ENCODE measurements at places on chromosomes 16 and 17. TPM values are rescaled to one million over a fixed set of nuclear protein-coding genes. Genes with fewer than 3 reads are reported as not detected.

SDR42E1 gene
- 0.02 TPM for polyA plus RNA-seq

CDIPT gene
- polyA plus RNA-seq: 140 TPM

CD300E gene
- polyA plus RNA-seq: not detected

PAQR4 gene
- 52.8 TPM for polyA plus RNA-seq

TBC1D10B gene
- polyA plus RNA-seq: 15.4 TPM

CCL7 gene
- polyA plus RNA-seq: not detected

CLEC19A gene
- polyA plus RNA-seq: 1.5 TPM

SUPT4H1 gene
- polyA plus RNA-seq: 115 TPM

CES1 gene
- polyA plus RNA-seq: 0.80 TPM

NPIPA8 gene
- polyA plus RNA-seq: 4.8 TPM

EVPLL gene
- polyA plus RNA-seq: 0.13 TPM

CACNA1H gene
- polyA plus RNA-seq: 27.4 TPM

UBE2I gene
- 162 TPM for polyA plus RNA-seq

MYH2 gene
- 2.7 TPM for polyA plus RNA-seq

KIF19 gene
- 0.77 TPM for polyA plus RNA-seq

KRT39 gene
- not detected for polyA plus RNA-seq
